ENCODE measurements at places on chromosomes 16 and 17.

DNA sequence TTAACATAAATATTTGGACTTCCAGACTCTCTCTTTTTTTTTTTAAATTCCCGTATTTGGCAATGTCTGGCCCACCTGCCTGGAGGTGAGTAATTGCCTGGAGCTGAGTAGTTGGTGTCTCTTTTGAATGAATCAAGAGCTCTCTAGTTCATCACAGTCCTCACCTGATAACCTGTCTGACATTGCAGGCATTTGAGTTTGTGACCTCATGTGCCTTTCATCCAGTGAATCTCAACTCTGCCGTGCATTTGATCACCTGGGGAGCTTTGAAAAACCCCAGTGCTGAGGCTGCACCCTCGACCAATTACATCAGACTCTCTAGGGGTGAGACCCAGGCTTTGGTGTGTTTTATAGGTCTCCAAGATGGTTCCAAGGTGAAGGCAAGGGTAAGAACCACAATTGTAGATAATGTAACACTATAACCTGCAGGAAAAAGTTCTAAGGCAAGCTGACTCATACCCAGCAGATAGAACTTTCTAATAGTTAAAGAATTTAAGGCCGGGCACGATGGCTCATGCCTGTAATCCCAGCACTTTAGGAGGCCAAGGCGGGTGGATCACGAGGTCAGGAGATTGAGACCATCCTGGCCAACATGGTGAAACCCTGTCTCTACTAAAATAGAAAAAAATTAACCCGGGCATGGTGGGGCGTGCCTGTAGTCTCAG is 24.5 kb upstream of the HS3ST2 start:
- DNase-seq: no peak

GRCh38 chr17:7460850-7461660 is 16.2 kb downstream of the CHRNB1 start:
- DNase-seq: no peak

DNA sequence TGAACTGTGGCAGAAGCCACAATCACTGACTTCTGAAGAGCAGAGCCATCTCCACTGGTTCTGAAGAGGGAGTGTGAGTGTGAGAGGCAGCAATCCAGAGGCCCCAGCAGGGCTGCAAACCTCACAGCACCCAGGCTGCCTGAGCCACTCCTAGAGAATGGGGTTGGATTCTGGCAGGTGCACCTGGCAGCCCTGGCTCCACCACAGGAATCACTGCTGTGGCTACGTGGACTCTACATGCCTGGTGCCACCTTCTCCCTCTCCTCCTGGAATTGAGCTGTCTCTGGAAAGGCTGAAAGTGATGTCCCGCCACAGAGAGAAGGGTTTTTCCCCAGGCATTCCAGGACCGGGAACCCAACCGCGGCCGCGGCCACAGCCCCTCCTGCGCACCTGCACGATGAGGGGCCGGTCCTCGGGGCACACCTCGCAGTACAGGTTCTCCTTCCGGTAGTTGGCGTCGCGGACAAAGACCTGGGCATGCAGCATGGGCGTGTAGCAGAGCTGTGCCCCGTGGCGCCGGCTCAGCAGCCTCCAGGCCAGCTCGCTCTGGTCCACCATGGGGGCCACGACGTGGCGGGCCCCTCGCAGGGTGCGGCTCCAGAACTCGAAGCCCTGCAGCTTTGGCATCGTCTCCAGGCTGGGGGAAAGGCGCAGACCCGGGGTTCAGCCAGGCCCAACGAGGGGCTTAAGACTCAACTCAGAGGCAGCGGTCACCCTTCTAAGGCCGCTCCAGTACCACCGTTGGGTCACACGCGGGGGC is 991 bp downstream of the DUS1L start:
- DNase-seq: no peak

- no peak for DNase-seq
These were observed 50.6 kb downstream of the SPECC1 start for GRCh38 chr17:20059728-20060188.

DNA sequence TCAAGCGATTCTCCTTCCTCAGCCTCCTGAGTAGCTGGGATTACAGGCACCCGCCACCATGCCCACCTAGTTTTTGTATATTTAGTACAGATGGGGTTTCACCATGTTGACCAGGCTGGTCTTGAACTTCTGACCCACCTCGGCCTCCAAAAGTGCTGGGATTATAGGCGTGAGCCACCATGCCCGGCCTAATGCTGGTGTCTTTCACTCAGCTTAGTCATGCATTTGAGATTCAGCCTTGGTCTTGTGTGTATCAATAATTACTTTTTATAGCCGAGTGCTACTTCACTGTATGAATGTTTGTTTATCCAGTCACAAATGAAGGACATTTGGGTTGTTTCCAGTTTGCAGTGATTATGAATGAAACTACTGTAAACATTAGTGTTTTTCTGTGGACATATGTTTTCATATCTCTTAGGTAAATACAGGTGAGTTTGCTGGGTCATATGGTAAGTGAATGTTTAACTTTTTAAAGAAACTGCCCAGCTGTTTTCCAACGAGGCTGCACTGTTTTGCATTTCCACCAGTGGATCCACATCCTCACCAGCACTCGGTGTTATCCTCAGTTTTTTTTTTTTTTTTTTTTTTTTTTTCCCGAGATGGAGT is 11.0 kb upstream of the PLCG2 start:
- no peak for DNase-seq

- DNase-seq: no peak
These were observed 1.9 kb downstream of the C1QTNF8 start for GRCh38 chr16:1094124-1094479.

DNA sequence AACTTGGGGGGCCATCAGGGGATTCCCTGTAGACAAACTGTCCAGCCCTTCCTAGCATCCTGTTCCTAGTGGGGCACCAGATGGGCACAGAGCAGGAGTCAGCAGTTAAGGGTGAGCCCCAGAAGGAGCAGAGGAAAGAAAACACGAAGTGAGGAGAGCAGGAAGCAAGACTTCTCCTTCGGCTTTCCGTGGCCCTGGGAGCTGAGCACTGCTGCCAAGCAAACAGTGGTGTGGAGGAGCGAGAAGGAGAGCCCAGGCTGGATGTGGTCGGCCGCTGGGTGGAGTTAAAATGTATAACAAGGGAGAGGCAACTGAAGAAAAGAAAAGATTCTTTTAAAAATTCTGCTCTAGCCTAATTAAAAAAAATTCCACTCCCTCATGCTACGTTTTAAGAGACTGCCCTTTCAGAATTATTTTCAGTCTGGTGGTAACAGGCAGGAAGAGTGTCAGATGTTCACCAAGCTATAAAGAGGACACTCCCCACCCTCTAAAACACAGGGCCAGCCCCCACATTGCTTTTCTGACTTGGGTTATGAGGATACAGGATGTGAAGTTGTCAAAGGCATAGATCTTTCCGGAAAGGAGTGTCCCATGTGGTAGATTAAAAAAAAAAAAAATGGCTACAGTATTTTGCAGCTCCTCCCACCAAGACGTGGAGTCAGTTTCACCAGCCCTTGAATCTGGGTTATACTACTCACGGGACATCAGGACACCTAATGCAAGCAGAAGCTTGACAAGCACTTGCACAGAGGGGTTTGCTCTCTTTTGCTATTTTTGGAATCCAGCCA is 74.9 kb upstream of the ZFHX3 start:
- no peak for DNase-seq

DNA sequence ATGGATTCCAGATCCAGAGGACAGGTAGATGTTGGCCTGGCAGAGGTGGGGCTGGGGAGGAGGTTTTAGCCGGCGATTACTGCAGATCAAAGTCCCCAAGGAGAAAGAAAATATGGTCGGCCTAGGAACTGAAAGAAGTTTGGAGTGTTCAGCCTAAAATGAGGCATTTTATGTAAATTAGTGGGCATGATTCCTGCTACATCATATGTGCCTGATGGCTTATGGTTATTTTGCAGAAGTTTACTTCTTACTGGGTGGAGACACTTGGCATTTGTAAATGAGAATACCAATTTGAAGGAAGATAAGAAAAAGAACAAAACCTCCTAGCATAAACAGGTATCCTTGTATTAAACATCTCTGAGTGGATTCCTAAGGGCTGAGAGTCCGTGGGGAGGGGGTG is 149.3 kb downstream of the FOXL1 start:
- no peak for DNase-seq

- DNase-seq: no peak
These were observed 1.3 kb downstream of the HGS start for GRCh38 chr17:81685108-81685507.

- DNase-seq: no peak
These were observed 541 bp downstream of the CCL3 start for GRCh38 chr17:36089339-36089865.

DNA sequence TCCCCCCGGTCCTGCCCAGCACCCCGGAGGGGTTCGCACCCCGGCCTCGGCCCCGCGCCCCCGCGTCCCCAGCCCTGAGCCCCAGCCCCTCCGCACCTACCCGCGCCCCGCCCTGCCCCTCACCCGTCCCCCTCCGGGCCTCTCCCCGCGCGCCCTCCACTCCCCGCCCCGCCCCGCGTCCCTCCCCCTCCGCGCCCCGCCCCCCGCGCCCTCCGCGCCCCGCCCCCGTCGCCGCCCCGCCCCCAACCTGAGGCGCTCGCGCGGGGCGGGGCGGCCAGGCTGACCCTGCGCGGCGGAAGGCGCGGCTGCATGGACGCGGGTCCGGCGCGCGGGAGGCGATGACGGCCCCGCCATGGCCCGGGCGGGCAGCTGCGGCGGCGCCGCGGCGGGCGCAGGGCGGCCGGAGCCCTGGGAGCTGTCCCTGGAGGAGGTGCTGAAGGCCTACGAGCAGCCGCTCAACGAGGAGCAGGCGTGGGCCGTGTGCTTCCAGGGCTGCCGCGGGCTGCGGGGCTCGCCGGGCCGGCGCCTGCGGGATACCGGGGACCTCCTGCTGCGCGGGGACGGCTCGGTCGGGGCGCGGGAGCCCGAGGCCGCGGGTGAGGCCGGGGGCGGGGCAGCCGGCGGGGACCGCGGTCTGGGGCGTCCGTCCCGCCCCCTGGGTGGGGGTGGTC is at the start of gene SPIRE2:
Gene SPIRE2, plus strand, starts transcription at position 277 of the 671 bp plus-strand sequence. Its CDS starts 76 bp downstream, at position 353.
- DNase-seq: peak; percentile 90

DNA sequence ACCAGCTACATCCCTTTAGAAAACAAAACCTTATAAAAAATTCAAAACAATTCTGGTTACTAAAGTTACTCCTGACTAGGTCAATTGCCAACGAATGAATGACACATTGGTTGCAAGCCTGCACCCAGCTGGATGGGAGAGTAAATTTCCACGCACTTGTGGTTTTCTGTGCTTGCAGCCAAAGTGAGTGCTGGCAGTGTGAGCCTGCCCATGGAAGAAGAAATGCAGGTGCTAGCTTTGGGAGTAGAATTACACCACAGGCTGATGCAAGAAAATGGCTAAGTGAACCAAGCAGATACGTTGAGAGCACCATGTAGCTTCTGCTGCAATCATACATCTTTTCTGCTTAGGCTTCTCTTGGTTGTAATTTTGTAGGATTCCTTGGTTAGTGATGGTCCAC is 74.6 kb downstream of the SYCE1L start:
- no peak for DNase-seq

- DNase-seq: no peak
These were observed 1540.3 kb downstream of the CDH11 start for GRCh38 chr16:63581570-63581969.

DNA sequence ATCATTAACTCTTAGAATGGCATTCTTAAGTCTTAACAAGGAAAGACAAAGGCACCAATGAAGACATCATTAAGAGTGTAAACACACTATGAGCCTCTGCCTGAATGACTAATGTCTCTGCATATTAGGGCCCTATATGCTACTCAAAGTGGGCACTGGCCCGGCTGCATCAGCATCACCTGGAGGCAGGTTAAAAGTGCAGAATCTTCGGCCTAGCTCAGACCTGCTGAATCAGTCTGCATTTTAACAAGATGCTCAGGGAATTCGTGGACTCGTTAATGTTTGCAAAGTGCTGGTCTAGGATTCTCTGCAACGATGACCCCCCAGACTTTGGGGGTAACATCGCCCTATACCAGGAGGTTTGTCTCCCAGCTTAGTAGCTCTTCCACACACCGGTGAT is 6.7 kb downstream of the MPP3 start:
- DNase-seq: no peak

DNA sequence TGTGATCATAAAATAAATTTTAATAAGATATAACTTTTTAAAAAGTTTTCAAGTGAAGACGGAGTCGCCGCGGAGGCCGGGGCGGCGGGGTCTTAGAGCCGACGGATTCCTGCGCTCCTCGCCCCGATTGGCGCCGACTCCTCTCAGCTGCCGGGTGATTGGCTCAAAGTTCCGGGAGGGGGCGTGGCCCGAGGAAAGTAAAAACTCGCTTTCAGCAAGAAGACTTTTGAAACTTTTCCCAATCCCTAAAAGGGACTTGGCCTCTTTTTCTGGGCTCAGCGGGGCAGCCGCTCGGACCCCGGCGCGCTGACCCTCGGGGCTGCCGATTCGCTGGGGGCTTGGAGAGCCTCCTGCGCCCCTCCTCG is at the start of gene FOXC2:
Gene FOXC2, plus strand, starts transcription at position 229 of the 365 bp plus-strand sequence. CDS start 507 bp downstream, outside the sequence.
- DNase-seq: no peak

- DNase-seq: no peak
These were observed 2.8 kb downstream of the SOCS7 start for GRCh38 chr17:38354466-38354865.

DNA sequence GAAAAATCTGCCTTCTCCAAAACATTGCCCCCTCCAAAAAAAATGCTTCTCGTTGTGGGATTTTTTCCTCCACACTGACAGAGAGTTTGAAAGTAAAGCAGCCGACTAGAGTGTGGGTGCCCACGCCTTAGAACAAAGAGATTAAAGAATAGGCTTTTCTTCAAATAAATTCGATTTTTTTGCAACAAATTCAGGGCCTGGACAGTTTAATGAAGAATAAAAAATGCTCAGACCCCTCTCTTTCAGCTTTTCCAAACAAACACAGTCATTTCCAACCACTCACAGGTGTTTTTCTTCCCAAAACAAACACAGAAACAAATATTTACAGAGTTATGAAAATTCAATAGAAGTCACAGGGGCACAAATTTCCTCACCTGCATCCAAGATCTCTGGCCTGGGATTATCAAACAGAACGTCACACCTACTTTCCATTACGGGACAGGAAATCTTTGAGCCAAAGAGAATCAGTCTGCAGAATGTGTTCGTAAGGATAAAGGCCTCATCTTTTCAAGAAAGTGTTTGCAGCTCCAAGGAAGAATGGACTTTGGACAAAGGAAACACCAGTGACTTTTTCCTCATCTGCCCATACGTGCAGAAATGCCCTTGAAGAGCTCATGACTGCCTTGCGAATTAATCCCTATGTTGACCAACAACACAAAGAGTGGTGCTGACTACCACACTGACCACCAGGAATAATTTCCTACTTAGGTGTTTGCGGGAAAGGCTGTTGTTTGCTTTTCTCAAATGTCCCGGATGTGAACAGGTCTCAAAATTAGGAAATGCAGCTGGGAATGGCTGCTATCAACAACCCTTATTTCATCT is 31.3 kb upstream of the TOX3 start:
- no peak for DNase-seq

GRCh38 chr17:40021451-40021971 is 6.3 kb downstream of the CSF3 start:
- no peak for DNase-seq
